ENCODE measurements at places on chromosomes 4 and X.

GRCh38 chr4:127988638-127989037, 23.4 kb downstream of the ABHD18 start:
- DNase-seq = no peak

GRCh38 chr4:185002784-185003183, 15.5 kb upstream of the HELT start:
- DNase-seq = no peak

- peak; percentile 83 for DNase-seq
These were observed 384.9 kb upstream of the CNKSR2 start for GRCh38 chrX:20989361-20989760.

GRCh38 chr4:159142241-159142640, 39.4 kb downstream of the RAPGEF2 start:
- no peak for DNase-seq

- DNase-seq = no peak
These were observed 611 bp downstream of the TEX11 start for GRCh38 chrX:70907900-70908299.

- DNase-seq = no peak
These were observed 206.4 kb downstream of the KLHL13 start for GRCh38 chrX:117910216-117910615.

- no peak for DNase-seq
These were observed 14.8 kb upstream of the MAEA start for GRCh38 chr4:1274871-1275270.

- no peak for DNase-seq
These were observed 732.4 kb downstream of the FAT4 start for GRCh38 chr4:126047114-126047513.
